ENCODE measurements at places on chromosomes 6 and 20.

GRCh38 chr20:40010483-40010882 is 678.6 kb downstream of the MAFB start:
- DNase-seq: no peak

- DNase-seq: no peak
These were observed 140.8 kb upstream of the INSM1 start for GRCh38 chr20:20227013-20227571.

DNA sequence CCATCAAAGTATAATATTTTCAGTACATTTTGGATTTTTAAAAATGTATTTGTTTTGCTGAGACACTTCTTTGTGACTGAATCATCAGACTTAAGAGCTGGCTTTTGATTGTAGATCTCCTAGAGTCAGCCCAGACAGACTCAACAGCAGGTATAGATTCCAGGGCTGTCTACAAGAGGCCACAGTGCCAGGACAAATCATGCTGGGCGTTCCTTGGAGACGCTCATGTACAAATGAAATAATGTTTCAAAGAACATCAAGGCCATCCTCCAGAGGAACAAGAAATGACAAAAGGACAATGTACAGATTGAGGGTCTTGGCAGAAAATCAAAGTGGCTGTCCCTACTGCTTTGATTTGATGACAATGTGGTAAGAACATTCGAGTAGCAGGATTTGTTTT is 369.3 kb downstream of the GRIK2 start:
- DNase-seq: no peak

GRCh38 chr20:14431568-14431967 is 94.2 kb upstream of the FLRT3 start:
- DNase-seq: no peak

DNA sequence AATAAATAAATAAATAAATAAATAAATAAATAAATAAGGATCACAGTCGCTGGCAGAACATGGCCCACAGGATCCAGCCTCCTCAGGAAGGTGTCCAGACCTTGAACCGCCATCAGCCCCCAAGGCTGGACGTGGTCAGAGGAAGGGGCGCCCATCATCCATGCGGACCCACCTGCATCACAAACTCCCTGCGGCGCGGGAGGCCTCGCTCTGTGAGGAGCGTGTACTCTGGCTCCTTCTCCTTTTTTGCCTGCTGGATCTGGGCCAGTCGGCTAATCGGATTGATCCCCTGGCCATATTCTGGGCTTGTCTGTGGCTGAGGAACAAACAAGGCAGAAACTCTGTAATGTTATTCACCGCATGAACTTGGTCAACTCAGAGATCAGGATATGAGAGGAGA is 65.2 kb downstream of the STAU1 start:
- DNase-seq: no peak

DNA sequence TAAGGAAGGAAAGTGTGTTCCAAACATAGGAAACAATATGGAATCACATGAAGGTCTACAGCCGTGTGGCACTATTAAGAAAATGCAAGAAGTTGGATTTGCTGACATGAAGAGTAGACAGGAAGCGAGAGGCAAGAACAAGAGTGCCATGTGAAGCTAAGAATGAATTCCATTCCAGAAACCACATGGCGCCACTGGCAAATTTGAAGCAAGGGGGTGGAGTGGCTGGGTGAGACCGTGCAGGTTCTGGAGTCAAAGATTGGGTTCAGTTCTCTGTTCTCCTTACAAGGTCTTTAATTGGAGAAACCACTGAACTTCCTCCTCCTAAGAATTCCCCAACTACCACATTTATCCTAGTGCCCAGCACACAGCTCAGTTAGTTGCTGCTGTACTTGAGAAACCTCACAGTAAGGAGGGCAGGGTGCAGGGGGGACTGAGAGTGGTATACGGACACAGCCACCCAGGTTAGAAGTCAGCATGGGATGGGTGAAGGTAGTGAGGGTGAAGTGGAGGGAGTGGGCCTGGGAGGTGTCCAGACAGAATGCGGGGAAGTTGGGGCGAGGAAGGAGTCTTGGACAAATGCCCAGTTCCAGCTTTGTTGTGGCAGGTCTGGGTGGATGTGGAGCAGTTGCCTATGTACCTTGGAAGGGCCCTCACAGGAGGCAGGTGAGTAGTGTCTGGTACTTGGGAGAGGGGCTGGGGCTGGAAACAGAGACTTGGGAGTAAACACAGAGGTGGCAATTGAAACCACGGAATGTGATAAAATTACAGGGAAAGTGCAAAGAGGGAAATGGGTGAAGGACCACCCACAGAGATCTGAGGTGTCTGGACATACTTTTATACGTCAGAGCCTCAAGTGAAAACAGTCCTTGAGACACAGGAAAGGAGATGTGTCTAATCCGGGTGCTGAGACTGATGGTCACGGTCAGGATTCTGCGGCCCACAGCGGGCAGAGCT is 14.3 kb downstream of the LYRM4 start:
- no peak for DNase-seq

DNA sequence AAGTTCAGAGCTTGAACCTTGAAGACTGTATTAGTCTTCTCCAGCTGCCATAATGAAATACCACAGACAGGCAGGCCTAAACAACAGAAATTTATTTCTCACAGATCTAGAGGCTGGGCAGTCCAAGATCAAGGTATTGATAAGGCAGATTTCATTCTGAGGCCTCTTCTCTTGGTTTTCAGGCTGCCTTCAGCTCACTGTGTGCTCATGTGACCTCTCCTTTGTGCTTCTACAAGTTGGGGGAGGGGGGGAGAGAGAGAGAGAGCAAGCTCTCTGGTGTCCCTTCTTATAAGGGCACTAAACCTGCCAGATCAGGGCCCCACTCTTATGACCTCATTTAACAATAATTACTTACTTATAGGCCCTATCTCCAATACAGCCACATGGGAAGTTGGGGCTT is 102.6 kb upstream of the RSPO3 start:
- DNase-seq: no peak

GRCh38 chr6:134424165-134424797 is 106.4 kb upstream of the SGK1 start:
- DNase-seq: no peak

GRCh38 chr20:438571-439469 is 23.5 kb downstream of the TBC1D20 start:
- DNase-seq: no peak

GRCh38 chr6:77368660-77369313 is 94.5 kb downstream of the HTR1B start:
- DNase-seq: no peak

DNA sequence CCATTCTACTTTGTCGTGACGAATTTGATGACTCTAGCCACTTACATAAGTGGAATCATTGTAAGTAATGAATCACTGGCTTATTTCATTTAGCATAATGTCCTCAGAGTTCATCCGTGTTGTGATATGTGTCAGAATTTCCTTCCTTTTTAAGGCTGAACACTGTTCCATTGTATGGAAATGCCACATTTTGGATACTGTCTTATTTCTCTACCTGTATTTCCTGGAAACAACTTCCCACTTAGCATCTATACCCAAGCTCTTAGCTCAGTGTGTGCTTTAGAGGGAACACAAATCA is 28.8 kb upstream of the GGTLC1 start:
- no peak for DNase-seq

- no peak for DNase-seq
These were observed 64.7 kb downstream of the TRAM2 start for GRCh38 chr6:52512199-52512598.

DNA sequence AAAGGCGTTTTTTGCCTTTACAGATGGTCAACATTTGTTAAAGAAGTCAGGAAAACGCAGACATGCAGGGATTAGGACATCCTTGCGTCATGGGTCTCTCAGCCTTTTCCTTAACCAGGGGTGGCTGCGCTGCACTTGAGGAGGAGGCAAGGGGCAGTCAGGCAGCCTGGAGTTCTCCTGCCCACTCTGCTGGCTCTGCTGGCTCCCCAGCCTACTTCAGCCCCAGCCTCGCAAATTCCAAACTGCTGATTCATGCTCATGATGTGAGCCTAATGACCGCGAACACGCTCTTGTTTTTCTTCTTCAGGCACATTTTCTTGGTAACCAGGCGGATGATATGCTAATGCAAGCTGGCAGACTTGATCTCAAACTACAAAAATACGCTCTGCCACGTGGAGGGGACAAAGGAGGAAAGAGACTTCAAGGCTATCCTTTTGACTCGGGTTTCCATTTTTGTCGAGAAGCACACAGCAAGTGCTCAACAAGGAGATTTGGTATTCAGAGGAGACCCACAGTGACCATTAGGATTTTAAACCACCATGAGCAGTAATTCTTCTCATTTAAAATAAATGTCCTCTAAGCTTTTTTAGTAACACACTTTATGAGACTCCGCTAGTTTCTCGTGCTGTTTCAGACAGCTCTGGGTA is 290.3 kb upstream of the STXBP5 start:
- DNase-seq: no peak

DNA sequence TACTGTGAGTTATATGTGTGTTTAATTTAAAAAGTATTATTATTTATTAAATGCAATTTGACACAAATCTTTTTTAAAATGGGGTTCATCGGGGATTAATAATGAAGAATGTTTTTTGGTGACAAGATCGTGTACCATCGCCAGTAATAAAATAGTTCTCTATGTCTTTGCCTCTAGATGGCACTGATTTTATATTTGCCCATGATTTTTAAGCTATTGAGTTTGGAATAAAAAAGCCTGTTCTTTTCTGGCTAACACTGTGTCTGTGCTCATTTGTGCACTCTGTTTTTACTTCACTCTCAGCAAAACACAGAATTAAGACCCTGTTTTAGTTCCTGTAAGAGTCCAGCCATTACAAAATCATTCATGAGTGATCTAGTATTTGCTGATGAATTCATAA is 127.0 kb downstream of the FARS2 start:
- no peak for DNase-seq

DNA sequence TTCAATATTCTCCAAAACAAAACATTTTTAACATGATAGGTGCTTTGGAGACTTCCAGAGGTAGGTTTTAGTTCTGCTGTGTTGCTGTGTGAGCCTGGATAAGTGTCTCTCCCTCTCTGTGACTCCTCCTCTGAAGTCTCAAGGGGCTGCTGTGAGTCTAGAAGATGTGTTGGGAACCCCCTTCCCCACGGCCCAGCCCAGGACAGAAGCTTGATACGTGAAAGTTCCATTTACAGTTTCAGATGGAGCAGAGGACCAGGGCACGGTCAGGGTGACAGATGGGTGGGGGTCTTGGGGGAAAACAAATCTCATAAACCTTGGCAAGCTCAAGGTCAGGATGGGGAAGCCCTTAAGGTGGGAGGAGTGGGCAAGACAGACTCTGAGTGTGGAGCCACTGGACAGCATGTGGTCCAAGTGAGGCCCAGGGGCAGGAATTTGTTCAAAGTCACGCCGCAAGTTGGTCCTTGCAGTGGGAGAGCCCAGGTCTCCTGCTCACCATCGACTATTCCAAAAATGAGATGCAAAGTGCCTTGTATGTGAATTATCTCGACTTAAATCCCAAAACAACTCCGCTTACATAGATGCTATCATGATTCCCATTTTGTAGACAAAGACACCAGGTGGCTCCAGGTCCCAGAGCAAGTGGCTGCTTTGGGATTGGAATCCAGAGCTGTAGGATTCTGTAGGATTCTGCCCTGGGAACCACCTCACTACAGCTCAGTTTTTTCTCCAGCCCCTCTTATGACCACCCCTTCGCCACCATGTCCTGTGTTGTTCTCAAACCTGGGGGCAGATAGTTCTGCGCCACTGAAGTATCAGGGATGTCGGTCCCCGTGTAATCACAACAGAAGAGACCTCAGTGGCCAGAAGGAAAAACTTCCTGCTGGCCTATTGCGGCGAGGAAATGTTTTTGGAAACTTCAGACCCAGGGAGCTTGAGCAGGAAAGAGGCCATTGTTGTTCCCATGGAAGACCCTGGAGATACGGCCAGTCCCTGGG is 1.9 kb downstream of the TGM2 start:
- DNase-seq: no peak

DNA sequence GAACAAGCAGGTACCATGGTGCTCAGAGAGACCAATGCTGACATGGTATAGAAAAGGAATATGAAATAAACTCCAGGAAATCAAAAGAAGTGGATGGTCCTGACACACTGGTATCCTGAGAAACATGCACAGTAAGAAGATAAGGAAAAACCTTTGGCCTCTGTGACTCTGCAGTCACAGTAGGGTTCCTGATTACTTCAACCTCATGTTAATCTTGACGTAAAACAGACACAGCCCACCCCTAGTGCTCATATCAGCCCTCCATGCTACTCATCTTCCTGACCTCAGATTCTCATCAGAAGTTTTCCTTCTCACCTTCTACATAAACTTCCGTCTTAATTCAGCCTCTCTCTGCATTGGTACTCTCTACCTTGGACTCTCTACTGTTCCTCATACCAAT is 240.9 kb downstream of the PKHD1 start:
- DNase-seq: no peak

DNA sequence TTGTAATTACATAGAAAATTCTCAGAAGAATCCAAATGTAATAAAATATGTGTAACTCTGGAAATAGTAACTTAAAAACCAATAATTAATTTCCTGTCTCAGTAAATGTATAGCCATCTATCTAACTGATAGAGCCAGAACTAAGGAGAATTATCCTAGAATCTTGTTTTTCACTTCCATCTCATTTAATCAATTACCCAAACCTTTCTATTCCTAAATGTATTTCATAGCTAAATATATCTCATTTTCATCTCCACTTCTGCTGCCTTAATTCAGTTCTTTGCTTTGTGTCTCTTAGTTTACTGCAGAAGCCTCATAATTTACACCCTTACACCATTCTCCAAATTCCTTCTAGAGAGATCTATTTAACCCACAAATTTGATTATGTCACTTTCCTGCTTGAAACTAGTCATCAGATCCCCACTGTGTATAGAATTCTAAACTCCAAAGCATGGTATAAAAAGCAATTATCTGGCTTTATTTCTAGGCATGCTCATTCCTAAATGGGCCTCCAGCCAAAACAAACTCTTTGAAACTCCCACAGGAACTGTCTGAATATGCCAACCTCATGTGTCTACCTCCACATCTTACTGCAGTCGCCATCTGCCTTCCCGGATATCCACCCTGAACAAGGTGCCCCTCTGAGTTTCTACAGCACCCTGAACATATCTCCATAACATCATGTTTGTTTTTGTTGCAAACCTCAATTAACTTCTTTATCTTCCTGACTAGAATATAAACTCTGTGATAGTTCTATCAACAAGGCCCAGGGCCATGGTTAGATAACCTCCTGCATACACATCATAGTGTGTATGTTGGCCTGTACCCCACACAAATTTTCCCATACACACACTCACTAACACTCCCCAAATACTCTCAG is 70.5 kb upstream of the ADTRP start:
- no peak for DNase-seq

- no peak for DNase-seq
These were observed 65.0 kb downstream of the NCOA7 start for GRCh38 chr6:125855783-125856182.

- no peak for DNase-seq
These were observed 104.3 kb upstream of the PTPRT start for GRCh38 chr20:43294031-43294430.

Measured in hypothalamus (tissue), 51 donors.